ENCODE measurements at places on chromosomes 12 and 14. TPM values are rescaled to one million over a fixed set of nuclear protein-coding genes. Genes with fewer than 3 reads are reported as not detected.

The KRT3 gene
- total RNA-seq, result 0.33 TPM

The GPD1 gene
- total RNA-seq, result 0.11 TPM

The ADCY4 gene
- 0.04 TPM for total RNA-seq

The COA8 gene
- total RNA-seq, result 62.3 TPM

The C12orf50 gene
- total RNA-seq, result not detected

The NDRG2 gene
- total RNA-seq, result 4.7 TPM

The MYF5 gene
- not detected for total RNA-seq

The GARIN6 gene
- total RNA-seq, result not detected

The NDUFA9 gene
- 71.5 TPM for total RNA-seq

The TPH2 gene
- not detected for total RNA-seq

The CALM1 gene
- total RNA-seq, result 1,162 TPM

Data from PC-3 (cell line).